CD4-positive, alpha-beta T cell (primary cell): ENCODE measurements at places on chromosomes 4 and X.

DNA sequence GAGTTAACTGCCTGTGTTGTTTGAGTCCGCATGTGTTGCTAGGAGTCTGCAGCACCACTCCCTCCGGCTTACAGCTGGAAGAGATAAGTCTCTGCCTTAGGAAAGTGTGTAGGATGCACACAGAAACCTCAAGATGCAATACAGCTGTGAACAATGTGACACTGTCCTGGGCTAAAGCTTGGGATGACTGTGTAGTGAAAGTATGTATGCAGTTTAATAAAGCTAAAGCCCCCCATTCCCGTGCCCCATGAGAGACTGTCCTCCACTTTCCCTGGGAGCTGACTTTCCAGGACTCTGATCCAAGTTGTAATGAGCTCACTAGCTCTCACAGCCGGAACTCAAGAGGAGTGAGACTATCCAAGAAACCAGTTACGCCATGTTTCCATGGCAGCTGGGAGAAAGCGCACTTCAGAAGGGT, 156.6 kb upstream of the FTHL17 start:
- no peak for DNase-seq

DNA sequence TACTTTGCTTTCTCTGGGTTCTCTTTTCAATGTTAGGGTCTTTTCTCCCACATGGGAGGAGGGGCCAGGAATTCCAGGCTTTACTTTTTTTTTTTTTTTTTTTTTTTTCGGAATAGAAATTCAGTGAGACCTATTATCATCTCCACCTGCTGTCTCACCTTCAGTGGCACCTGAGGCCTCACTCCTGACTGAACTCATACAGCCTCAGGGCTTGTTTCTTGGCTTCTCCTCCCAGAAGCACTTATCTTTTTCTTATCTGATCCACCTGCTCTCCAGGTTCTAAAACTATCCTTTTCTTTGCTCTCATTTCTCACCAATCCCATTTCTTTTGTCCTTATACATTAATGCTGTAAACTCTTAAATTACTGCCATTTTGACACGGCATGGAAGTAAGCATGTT, 117.3 kb upstream of the PPP3CA start:
- DNase-seq: no peak

DNA sequence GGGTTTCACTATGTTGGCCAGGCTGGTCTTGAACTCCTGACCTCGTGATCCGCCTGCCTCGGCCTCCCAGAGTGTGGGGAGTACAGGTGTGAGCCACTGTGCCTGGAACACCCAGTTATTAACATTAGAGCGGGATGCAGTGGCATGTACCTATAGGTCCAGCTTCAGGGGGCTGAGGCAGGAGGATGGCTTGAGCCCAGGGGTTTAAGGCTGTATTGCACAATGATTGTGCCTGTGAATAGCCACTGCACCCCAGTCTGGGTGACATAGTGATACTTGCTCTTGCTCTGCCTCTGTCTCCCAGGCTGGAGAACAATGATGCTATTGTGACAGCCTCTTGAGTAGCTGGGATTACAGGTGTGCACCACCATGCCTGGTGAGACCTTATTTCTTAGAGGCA, 39.8 kb downstream of the FAM193A start:
- DNase-seq: no peak

- DNase-seq: no peak
Observed at GRCh38 chrX:75229774-75230173, 44.1 kb upstream of the UPRT start.

- DNase-seq: no peak
Observed at GRCh38 chrX:40581336-40581920, 658 bp downstream of the ATP6AP2 start.
